NCI-H774 (cell line): ENCODE measurements at places on chromosomes 5 and 9.

- no peak for DNase-seq
Measured at GRCh38 chr5:57002959-57003485, 51.1 kb upstream of the MIER3 start.

DNA sequence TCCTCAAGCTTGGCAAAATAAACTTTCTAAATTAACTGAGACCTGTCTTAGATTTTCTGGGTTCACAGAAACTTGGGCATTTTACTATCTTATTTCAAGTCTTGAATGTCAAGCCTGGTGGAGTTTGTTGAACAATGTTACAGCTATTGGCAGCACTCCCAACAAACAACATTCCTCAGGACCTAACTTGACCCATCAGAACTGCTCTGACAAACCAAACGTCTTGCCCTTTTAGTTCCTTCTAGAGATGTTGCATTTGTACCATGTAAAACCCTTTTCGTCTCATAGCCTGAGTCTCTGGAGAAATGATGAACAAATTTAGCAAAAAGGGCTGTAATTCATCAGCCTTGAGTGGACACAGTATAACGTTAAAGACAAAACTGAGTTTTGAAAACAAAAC lies 51.1 kb downstream of the GNA14 start:
- DNase-seq, result no peak

DNA sequence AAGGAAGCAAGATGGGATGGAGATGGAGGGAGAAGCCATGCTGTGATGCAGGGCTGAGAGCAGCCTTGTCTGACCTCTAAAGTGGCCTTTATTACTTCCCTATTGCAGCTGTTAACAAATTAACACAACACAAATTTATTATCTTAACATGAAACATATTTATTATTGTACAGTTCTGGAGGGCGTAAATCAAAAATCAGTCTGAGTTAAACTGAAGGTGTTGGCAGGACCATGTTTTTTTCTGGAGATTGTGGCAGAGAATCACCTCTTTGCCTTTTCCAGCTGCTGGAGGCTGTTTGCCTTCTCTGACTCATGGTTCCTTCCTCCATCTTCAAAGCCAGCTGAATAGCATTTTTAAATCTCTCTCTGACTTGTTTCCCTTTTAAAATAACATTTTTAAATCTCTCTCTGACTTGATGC lies 7.2 kb upstream of the MCC start:
- no peak for DNase-seq

DNA sequence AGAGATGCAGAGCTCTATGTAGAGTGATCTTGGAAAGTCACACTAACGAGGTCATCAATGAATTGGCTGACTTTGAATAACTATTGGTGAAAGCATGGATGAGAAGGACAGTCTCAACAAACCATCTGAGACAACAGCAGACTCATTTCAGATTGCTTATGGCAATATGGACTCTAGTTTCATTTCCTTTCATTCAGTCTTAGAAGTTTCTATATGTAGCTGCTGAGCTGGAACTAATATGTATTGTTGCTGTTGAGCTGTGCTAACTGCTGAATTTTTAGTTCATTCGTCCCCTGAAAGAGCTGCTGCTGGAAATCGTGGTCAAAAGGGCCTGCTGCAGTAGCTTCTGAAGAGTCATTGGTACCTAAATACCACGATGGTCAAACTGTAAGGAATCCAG lies 31.3 kb downstream of the TNFSF15 start:
- no peak for DNase-seq

- DNase-seq, result no peak
Measured at GRCh38 chr9:89065921-89066320, 74.7 kb downstream of the S1PR3 start.

- no peak for DNase-seq
Measured at GRCh38 chr9:98523231-98523901, 185.4 kb downstream of the GABBR2 start.

- DNase-seq, result no peak
Measured at GRCh38 chr5:34534523-34535103, 121.5 kb upstream of the RAI14 start.

GRCh38 chr5:172427202-172427601 lies 27.1 kb downstream of the SH3PXD2B start:
- DNase-seq, result no peak

DNA sequence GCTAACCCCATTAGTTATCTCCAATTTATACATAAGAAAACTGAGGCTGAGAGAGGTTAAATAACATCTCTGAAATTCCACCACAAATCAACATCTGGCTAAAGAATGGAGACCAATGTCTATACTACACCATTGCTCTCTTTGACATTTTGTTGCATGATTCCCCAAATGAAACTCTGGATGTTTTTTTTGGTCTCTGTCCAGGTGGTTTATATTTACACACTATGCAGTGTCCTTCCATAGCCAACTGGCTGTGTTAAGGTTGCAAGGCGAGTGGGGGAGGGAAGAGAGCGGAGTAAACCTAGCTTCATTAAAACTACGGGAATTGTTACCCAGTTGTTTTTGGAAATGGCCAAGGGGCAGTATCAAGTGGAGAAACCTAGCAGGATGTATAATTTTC lies 67.2 kb downstream of the KIF4B start:
- no peak for DNase-seq
